ENCODE measurements at places on chromosomes 16 and 17.

DNA sequence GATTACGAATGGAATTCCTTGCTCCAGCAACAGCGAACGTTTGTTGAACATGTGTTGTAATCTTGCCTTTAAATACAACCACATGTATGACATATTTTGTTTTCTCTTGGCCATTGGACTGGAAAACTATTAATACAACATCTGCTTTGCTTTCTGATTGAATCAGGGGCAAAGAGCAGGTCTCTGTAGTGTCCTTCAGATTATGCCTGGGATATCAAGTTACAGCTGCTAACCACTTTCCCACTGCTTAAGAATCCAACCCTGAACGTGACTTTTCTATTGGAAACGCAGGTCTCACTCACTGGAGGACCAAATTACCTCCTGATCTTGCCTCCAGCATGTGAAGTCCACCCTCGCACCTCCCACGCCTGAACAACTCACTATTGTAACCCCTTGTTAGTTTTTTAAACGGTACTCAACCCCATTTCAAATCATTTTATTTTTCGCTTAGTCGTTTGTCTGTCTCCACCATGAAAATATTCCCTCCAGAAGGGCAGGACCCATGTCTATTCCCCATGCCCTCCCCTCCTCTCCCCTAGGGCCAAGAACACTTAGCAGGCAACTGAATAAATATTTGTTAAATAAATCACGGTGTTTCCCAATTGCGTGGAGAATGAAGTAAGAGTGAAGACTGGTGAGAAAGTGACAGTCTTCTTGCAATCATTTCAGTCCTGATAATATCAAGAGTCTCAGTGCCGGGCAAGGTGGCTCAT is 57.4 kb upstream of the MRTFB start:
- DNase-seq: peak; percentile 87

DNA sequence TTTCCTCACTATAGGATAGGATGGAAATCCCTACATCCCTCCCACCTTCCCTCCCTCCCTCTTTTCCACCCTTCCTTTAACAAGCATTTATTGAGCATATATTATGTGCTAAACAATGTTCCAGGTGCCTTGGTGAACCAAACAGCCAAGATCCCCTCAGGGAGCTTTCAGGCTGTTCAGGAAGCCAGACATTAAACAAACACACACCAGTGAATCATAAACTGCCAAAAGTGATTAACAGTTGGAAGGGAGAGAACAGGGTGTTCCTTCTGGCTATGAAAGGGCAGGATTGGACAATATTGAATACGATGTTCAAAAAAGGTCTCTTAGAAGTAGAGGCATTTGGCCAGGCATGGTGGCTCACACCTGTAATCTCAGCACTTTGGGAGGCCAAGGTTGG is 22.8 kb upstream of the CNEP1R1 start:
- DNase-seq: no peak

GRCh38 chr16:84833144-84833500 is 13.3 kb downstream of the CRISPLD2 start:
- DNase-seq: no peak

DNA sequence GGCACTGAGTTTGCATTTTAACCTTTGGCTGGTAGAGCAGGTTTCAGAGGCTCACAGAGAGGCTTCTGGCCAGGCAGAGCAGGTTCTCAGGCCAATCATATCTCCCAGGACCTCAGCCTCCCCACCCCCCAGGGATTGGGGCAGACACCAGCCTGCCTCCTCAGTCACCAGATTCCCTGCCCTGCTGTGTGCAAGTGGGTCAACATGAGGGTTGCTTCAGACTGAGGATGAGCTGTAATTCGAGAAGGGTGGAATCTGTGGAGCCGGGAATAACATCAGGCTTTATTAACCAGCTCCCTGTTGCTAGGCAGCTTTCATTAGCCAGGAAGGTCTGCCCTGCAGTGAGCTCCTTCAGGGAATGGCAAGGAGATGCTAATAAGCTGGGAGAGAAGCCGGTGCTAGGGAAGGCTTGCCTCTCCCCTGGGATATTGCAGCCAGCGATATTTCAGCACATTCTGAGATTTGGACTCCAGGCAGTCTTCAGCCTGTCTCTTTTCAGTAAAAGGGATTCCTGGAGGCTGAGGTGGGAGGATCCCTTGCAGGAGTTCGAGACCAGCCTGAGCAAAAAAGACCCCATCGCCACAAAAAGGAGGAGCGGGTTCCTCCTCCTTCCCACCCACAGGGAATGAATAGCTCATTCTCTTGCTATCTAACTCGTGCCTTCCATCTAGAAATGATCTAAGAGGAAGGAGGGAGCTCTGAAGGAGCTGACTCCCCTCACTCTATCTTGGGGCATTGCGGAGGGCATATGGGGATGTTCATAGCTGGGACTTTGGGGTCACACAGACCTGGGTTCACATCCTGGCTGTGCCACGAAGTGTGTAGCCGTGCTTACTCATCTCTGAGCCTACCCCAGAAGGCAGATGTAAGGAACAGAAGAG is 10.7 kb downstream of the SGSM2 start:
- peak; percentile 81 for DNase-seq

DNA sequence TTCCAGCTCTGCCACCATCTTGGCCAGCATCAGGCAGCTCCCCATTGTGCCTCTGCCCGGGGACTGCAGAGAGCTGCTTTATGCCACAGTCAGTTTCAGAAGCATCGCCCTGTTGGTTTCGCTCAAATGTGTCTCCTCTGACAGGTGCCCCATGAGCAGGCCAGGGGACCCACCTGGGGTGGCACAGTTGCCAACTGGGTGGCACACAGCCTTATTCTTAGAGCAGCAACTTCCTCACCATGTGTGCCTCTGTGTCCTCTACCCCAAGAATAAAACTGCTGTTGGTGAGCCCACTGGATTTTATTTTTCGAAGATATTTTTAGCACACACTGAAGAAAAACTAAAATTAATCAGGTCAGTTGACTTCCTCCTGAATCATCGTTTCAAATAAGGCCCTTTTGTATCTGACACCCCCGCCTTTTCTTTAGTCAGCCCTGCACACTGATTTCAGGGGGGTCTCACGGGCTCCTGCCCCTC is 44.9 kb upstream of the CACNG5 start:
- DNase-seq: no peak

GRCh38 chr16:11349599-11350276 is 4.5 kb downstream of the RMI2 start:
- DNase-seq: peak; percentile 79

GRCh38 chr16:89094252-89094879 is 714 bp downstream of the ACSF3 start:
- no peak for DNase-seq

DNA sequence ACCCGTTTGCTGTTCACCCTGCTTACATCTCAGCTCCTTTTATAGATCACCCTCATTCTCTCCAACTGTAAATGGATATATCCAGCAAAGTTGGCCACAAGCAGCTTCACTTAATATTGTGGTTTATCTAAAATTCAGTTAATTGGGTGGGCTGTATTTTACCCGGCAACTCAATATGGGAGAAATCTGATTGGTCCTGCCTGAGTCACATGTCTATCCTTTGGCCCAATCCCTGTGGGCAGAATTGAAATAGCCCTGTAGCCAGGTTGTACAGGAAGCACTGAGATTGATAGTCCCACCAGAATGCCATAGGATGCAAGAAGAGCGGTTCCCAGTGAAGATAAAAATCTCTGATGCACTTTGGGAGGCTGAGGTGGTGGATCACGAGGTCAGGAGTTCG is 73.2 kb downstream of the AIPL1 start:
- DNase-seq: no peak

DNA sequence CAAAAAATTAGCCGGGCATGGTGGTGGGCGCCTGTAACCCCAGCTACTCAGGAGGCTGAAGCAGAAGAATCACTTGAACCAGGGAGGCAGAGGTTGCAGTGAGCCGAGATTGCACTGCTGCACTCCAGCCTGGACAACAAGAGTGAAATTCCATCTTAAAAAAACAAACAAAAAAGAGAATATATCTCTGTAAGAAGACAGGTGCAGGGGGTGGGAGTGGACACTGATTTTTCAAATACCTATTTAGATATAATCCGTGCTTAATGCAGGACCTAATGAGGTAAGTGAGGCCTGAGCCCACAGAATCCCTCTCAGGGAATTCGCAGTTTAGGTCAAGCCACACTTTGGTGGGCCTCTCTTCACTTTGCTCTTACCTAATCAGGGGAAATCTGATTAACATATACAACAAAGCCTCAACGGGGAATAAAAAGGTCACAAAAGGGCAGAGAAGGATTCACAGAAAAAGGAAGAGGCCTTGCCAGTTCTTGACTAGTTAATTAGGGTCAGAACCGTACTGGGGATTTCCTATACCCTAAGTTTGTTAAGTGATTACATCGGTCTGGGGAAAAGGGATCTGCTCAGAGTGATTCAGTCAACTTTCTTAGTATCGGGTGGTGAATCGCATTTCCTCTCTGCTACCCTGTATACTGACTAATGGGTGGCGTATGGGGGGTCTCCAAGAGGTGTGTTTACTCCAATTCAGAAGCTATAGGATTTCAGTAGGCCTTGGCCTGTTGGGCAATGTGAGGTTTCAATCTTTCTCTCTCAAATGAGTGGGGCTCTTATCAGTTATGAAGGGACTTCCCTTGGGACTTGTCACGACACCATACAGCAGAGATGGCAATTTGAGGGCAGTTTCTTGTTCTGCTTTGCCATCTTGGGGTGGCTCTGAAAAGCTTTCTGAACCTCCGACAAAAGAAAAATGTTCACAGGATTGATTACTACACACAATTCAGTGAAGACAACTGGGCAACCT is 1.9 kb upstream of the NFAT5 start:
- DNase-seq: no peak

GRCh38 chr17:28875848-28876550 is 21.2 kb downstream of the ERAL1 start:
- DNase-seq: no peak

DNA sequence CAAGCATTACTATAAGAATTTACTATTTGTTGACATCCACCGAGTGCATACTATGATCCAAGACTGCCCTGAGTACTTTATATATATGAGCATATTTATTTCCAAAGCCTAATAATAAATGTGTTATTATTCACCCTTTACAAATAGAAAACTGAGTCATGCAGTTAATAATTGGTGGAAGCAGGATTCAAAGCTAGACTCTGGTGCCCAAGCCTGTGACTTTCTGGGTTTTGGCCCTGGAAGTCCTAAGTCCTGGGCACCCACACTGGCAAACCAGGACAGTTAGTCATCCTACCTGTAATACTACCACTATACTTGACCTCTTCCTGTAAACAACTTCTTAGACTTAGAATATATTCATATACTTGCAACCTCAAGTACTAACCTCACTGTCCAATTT is 257.4 kb upstream of the IRX5 start:
- DNase-seq: no peak

- DNase-seq: no peak
Observed at GRCh38 chr16:27204312-27204915, 1.1 kb downstream of the KDM8 start.

GRCh38 chr16:7397901-7398300 is 65.3 kb downstream of the RBFOX1 start:
- DNase-seq: no peak

- no peak for DNase-seq
Observed at GRCh38 chr16:85718682-85719081, 29.9 kb upstream of the GINS2 start.

DNA sequence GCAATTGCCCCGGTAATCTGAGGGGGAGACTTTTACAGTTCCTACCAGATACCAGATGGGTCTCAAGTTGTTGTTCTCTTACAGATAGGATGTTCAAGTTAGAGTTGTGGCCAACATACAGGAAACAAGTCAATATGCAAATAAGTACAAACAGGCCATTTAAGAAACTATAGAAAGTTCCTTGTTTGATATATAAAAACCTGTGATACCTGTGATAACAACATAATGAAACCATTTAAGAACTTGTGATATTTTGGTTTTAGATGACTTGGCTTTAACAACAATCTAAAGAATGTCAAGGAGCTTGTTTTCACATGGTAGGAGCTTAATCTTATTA is 16.8 kb downstream of the CDR2 start:
- no peak for DNase-seq

- no peak for DNase-seq
Observed at GRCh38 chr17:62611292-62611691, 16.2 kb upstream of the MRC2 start.

DNA sequence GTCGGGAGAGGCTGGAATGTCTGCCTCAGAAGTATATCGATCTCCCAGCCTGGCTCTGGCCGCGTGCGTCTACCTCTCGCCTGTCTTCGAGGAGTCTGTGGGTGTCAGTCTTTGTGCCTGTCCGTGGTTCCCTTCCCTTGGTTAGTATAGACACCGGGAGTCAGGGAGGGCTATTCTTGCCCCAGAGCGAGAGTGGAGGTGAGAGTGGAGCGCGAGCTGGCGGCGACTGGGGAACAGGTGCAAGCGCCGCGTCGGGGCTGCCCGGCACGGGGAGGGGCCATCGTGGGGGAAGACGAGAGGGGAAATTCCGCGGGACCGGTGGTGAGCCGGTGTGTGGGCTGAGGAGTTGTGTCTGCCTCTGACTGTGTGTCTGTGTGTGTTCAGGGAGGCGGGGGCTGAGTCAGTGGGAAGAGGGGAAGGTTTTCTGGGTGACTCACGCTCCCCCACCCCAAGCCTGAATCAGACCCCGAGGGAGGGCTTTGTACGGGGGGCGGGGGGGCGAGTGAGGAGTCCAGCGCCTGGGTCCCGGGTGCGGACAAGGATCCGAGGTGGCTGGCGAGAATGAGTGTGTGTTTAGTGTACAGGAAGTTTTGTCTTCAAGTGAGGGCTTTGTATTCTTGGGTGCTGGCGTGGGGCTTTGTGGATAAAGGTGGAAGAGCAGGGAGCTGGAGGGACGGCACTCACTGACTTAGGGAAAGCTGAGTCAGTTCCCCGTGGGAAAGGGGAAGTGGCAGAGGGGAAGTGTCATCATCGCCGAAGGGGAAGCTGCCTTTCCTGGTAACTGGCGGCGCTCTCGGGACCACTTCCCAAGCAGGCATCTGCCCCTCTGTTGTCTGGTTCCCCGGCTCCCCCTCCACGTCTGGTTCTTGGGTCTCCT is 8.6 kb downstream of the KDM6B start:
- DNase-seq: peak; percentile 72

DNA sequence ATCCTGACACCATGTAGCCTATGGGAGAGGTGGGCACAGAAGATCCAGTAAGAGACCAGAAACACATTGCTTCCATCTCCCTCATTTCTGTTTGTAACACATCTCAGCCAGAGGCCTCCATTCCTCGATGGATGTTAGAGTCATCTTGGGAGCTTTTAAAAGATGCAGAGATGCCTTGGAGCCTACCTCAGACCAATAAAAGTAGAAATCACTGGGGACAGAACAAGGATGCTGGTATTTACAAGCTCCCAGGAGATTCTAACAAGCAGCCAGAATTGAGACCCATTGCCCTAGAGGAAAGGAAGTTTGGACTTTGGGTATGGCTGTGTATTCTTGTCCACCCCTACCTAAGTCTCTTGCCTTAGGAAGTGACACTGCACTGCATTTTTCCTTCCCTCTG is 40.8 kb downstream of the HS3ST3A1 start:
- DNase-seq: no peak

- DNase-seq: peak; percentile 88
Observed at GRCh38 chr16:86387468-86388440, 122.6 kb upstream of the FOXF1 start.

GRCh38 chr16:48555155-48555554 is 54.8 kb downstream of the N4BP1 start:
- no peak for DNase-seq

GRCh38 chr16:89691231-89691985 is 4.9 kb downstream of the CDK10 start:
- DNase-seq: no peak

- no peak for DNase-seq
Observed at GRCh38 chr17:63681530-63681929, 18.4 kb downstream of the LIMD2 start.
